ENCODE measurements at places on chromosomes 2 and 18. TPM values are rescaled to one million over a fixed set of nuclear protein-coding genes. Genes with fewer than 3 reads are reported as not detected.

Gene C1QL2
- total RNA-seq: not detected

Gene GREB1L
- total RNA-seq: 6.0 TPM

Gene TTC31
- 29.5 TPM for total RNA-seq

Gene RAB27B
- 1.3 TPM for total RNA-seq

DNA sequence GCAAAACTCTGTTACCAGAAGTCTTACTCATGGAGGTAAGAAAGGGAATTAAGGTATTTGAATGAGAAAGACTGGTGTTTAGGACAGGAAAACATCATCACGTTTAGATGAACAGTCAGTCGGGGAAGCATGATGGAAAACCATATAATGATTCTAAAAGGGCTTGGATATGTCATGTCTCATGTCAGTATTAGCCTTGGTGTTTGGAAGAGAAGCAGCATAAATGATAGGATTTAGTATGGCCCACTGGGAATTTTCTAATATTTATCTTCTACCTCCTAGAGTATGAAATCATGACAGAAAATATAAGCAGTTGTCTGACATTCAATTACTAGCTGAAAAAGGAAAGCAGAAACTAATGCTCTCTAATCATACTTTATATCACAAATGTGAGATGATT is 1643.6 kb upstream of the CELF4 start:
- no peak for DNase-seq
- H3K4me3 ChIP-seq: no peak overlapping the region
- no peaks in the 10 kb centered on the region for H3K27me3 ChIP-seq

DNA sequence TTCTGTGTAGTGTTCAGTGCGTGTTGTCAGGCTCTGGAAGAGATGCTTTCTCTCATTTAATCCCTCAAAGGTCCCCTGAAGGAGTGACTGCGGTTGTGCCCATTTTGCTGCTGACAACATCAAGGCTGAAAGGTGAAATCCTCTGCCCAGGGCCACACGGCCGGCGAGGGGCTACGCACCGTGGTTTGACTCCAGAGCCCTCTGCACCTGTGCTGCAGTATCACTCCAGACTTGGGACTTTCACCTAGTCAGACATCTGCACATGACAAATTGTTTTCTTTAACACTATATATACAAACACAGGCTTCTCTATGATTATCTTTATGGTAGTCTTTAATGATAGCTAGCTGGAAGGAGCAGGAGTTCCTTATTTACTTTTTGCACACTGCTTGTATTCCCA is 90.2 kb downstream of the ARMC9 start:
- no peak overlapping the region for H3K4me3 ChIP-seq
- H3K36me3 ChIP-seq: peaks cover 12% of the 10 kb centered on the region

DNA sequence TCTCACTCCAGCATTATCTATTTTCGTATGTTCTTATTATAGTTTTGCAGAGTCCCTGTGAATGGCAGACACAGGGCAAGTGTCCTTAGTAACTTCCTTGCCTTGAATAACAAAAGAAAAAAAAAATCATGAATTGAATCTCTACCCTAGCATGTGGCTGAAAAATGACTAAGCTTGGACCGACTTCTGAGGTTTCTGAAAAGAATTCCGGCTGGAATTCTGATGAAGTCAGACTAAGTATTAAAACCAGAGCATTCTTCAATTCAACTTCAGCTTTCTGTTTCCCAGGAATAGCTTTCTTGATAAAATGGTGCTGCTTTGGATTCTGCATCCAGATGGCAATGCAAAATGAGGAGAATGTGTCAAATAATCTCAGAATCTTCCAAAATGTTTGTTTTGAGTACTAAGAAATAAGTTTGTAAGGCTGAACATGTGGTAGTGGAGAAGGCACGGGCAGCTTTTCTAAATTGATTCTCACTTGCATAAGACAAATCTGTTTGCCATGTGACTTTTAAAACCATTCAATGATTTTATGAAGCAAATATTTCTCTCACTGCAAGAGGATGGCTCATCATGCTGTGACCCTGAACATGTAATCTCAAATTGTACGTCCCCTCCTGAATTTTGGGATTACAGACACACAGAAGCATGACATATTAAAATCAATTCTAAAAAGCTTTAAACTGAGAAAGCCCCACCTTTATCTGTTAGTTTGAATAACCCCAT is 1462.8 kb upstream of the LRRTM1 start:
- DNase-seq: no peak
- no peaks in the 10 kb centered on the region for H3K27me3 ChIP-seq
- H3K4me3 ChIP-seq: no peak overlapping the region
- no peaks in the 10 kb centered on the region for H3K36me3 ChIP-seq
- H3K4me1 ChIP-seq: no peaks in the 10 kb centered on the region

DNA sequence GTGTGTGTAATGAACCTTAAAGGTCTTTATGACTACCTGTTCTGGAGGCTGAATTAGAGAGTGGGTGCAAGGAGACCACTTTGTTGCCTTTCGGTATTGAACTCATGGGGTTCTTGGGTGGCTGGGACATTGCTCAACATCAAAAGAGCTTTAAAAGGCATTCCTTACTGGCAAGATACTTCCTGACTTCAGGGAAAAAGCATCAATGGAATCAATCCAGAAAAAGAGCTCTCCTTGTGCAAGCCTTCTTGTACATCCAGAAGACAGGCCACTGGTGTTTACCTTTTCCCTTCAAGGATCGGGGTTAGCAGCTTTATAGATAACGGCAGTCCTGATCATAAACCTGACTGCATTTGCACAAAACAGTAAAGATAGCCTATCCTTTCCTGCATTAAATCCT is 9.5 kb downstream of the PNO1 start:
- no peak overlapping the region for H3K4me3 ChIP-seq
- H3K4me1 ChIP-seq: no peaks in the 10 kb centered on the region
- DNase-seq: no peak
- H3K36me3 ChIP-seq: peaks cover 3% of the 10 kb centered on the region

Gene SGPP2
- 0.54 TPM for total RNA-seq

Gene MATN3
- 1.8 TPM for total RNA-seq

DNA sequence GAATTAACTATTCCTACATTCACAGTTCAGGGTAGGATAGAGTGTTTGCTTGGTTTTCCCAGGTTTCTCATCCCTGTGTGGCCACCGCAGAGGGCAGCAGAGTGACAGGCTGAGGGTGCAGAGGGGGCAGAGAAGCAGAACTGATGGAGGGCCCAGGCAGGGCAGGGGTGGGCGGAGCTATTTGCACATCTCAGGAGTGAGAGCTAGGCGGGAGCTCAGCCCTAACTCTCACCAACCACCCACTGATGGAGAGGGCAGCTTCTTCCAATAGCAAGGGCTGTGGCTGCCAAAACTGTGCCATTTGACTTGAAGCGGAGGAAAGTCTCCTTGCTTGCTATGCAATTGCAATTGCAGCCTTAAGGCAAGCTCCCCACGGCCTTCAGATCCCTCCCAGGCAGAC is 12.0 kb upstream of the DARS1 start:
- H3K27me3 ChIP-seq: no peaks in the 10 kb centered on the region
- no peak overlapping the region for H3K27ac ChIP-seq
- no peak overlapping the region for H3K4me3 ChIP-seq
- no peaks in the 10 kb centered on the region for H3K36me3 ChIP-seq
- DNase-seq: peak; percentile 50
- no peaks in the 10 kb centered on the region for H3K4me1 ChIP-seq

- no peak for DNase-seq
Measured at GRCh38 chr18:2589345-2590068, 18.1 kb downstream of the NDC80 start.

DNA sequence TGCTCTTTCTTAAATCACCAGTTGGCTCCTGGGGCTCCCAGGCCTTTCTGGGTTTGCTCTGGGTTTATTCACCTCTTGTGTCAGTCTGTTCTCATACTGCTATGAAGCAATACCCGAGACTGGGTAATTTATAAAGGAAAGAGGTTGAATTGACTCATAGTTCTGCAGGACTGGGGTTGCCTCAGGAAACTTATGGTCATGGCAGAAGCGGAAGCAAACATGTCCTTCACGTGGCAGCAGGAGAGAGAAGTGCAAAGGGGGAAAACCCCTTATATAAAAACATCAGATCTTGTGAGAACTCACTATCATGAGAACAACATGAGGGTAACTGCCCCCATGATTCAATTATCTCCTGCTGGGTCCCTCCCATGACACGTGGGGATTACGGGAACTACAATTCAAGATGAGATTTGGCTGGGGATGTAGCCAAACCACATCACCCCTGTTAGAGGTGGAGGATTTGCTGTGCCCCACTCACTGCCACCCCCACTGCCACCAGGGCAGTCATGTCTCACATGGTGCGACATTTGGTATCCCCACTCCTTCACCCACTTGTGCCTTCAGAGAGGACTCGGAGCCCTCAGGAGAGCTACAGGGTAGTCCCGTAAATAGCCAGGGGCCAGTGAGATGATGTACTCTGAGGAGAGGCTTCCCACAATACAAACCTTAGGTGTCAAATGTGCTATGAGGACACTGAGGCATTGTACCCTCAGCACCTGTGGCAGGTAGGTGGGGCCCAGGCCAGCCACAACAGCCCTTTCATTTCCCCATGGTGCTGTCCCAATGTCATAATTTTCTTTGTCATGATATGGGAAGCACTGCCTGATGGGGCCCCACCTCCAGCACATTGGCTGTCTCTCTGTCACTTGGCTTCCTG is 35.7 kb downstream of the CDC42EP3 start:
- no peak overlapping the region for H3K27ac ChIP-seq
- H3K36me3 ChIP-seq: no peaks in the 10 kb centered on the region
- H3K27me3 ChIP-seq: no peaks in the 10 kb centered on the region
- DNase-seq: peak; percentile 65
- H3K4me1 ChIP-seq: no peaks in the 10 kb centered on the region
- no peak overlapping the region for H3K4me3 ChIP-seq

Gene NRP2
- 67.3 TPM for total RNA-seq

DNA sequence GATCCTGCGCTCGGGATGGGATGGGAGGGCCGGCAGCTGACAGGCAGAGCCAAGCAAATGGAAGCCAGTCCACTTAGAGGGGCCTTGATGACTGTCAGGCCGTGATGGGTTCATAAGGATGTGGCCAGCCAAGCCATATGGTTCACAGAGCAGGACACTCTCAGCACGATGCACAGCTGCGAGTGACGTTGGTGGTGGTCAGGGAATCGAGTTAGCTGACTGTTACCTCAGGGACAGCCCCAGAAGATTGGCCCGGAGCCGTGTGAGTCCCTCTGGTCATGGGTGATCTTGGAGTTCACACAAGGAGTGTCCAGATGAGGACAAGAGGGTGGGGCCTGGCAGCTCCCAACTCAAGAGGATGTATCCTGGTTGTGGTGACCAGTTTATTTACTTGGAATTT is 70.2 kb downstream of the TPGS2 start:
- no peak overlapping the region for H3K27ac ChIP-seq
- DNase-seq: no peak
- H3K36me3 ChIP-seq: no peaks in the 10 kb centered on the region
- no peaks in the 10 kb centered on the region for H3K27me3 ChIP-seq
- no peak overlapping the region for H3K4me3 ChIP-seq

Gene PTPRN
- 0.39 TPM for total RNA-seq

Gene UGT1A8
- total RNA-seq: not detected

DNA sequence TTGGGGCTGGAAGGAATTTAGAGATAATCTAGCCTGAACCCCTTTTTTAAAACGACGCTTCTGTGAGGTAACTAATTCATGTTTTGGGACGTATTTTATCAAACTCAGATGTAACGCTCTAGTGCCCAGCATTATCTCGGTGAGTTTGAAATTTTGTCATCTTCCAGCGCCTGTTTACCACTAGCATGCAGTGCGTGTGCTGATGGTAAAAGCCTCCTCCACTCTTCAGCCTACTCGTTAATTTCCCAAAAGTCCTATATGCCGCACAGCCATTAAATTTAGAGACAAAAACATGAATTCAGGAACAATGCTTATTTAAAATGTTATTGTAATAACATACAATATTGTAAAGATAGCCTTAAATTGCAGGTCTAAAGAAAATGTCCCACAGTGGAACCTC is 2.8 kb downstream of the ZCCHC2 start:
- H3K36me3 ChIP-seq: no peaks in the 10 kb centered on the region
- no peaks in the 10 kb centered on the region for H3K27me3 ChIP-seq
- no peak overlapping the region for H3K27ac ChIP-seq
- DNase-seq: no peak

DNA sequence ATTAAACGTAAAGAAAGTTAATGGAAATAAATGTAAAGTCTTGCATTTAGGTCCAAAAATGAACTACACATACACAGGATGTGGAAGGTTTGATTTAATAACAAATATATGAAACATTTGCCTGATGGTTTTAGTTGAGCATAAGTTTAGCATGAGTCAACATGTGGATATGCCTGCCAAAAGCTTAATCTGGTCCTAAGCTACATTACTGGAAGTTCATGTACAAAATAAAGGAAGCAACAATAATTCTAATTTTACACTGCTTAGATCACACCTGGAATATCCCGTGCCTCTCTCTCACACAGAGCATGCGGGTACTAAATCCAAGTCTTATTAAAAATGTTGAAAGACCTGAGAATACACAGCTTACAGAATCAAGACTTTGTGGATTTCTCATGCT is 276.5 kb upstream of the NRP2 start:
- no peaks in the 10 kb centered on the region for H3K36me3 ChIP-seq
- DNase-seq: no peak
- no peak overlapping the region for H3K27ac ChIP-seq
- no peak overlapping the region for H3K4me3 ChIP-seq
- H3K27me3 ChIP-seq: no peaks in the 10 kb centered on the region

DNA sequence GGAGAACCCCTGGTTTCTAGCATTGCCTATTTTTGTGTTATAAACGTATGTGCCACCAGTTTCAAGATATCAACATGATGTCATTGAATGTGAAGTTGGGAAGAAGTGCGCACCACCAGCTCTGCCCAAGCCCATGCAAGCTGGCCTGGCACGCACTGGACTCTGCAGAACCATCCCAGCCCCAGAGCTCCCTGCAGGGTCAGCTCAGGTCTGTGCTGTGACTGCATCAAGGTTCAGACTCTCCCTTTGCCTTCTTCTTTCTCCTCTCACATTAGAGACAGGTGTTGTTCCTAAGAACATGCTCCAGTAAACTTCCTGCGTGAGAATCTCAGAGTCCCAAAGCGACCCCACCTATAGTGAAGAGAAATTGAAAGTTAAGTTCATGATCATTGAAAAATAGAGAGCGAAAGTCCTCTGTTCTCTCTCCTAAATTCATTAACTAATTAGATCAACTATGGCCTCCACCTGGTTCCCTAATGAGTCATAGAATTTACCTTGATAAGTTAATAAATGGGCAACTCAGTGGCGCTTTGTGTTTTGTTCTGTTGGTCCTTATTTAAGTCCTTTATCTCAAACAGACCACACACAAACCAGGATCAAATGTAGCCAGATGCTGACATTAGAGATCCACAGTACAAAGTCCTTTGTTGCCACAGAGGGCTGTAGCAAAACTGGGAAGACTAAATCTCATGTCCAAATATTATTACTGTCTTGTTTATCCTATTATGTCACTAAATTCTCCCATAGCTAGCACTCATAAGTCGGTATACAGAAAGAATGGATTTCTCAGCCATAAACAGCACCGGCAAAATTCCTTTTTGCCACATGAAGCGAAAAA is 432.3 kb downstream of the STK39 start:
- no peak for DNase-seq
- H3K27ac ChIP-seq: no peak overlapping the region
- H3K4me3 ChIP-seq: no peak overlapping the region
- H3K4me1 ChIP-seq: no peaks in the 10 kb centered on the region
- no peaks in the 10 kb centered on the region for H3K36me3 ChIP-seq

Gene NTSR2
- total RNA-seq: not detected

- no peaks in the 10 kb centered on the region for H3K27me3 ChIP-seq
- DNase-seq: peak; percentile 50
- H3K4me1 ChIP-seq: no peaks in the 10 kb centered on the region
- no peaks in the 10 kb centered on the region for H3K36me3 ChIP-seq
- no peak overlapping the region for H3K4me3 ChIP-seq
Measured at GRCh38 chr2:97267411-97268074, 154.6 kb downstream of the ANKRD36 start.

Gene IL36B
- not detected for total RNA-seq

GRCh38 chr2:168424112-168424951 is 31.7 kb upstream of the CERS6 start:
- no peaks in the 10 kb centered on the region for H3K36me3 ChIP-seq
- no peak overlapping the region for H3K27ac ChIP-seq
- DNase-seq: no peak
- no peaks in the 10 kb centered on the region for H3K4me1 ChIP-seq
- H3K4me3 ChIP-seq: no peak overlapping the region
